ENCODE measurements at places on chromosomes 11 and 22.

DNA sequence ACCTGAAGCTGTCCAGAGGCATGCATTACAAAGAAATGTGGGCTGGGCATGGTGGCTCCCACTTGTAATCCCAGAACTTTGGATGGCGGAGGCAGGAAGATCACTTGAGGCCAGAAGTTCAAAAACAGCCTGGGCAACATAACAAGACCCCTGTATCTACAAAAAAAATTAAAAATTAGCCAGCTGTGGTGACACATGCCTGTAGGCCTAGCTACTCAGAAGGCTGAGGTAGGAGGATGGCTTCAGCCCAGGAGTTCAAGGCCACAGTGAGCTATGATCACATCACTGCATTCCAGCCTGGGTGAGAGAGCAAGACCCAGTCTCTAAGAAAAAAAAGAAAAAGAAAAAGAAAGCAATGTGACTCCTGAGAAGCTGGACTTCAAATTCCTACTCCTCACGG lies 138.5 kb upstream of the HSD17B12 start:
- no peak for DNase-seq

GRCh38 chr11:97691061-97691460 lies 1301.2 kb downstream of the JRKL start:
- DNase-seq = no peak

GRCh38 chr11:10623797-10624761 lies 55.6 kb upstream of the LYVE1 start:
- DNase-seq = no peak

GRCh38 chr22:40411506-40411861 lies 41.1 kb downstream of the SGSM3 start:
- no peak for DNase-seq

GRCh38 chr22:29260031-29260560 lies 7.7 kb downstream of the RHBDD3 start:
- no peak for DNase-seq

- DNase-seq = no peak
Observed at GRCh38 chr11:57513452-57513795, 2.1 kb downstream of the SLC43A1 start.

- DNase-seq = no peak
Observed at GRCh38 chr11:108115500-108116140, 5.7 kb upstream of the ACAT1 start.

GRCh38 chr11:79960461-79960860 lies 519.6 kb upstream of the TENM4 start:
- no peak for DNase-seq

- DNase-seq = no peak
Observed at GRCh38 chr11:134904103-134904790, 492.2 kb upstream of the B3GAT1 start.

DNA sequence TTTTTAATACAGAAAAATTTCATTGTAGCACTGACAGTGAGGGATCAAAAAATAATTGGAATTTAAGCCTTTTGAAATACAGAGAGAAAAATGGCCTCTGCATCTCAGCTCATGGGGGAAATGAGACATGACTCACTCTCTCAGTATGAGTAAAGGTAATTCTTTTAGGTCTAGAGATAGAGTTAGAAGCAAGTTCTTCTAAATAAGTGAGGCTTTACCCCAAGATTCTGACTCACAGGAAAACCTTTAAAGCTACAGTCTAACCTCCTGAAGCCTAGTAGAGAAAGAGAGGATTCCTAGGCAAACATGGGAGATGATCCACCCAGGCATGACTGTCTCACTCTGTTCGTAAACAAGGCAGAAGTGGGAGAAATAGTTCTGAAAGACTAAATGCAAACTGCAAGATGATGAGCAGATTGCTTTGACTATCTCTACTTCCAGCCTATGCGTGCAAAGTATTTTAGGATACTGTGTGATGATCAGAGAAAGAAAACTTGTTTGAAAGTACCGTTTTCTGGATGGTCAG lies 1003.3 kb upstream of the CCDC90B start:
- DNase-seq = no peak

- no peak for DNase-seq
Observed at GRCh38 chr22:17831501-17832251, 57.4 kb upstream of the BID start.

GRCh38 chr11:133828871-133829270 lies 16.4 kb downstream of the SPATA19 start:
- no peak for DNase-seq

DNA sequence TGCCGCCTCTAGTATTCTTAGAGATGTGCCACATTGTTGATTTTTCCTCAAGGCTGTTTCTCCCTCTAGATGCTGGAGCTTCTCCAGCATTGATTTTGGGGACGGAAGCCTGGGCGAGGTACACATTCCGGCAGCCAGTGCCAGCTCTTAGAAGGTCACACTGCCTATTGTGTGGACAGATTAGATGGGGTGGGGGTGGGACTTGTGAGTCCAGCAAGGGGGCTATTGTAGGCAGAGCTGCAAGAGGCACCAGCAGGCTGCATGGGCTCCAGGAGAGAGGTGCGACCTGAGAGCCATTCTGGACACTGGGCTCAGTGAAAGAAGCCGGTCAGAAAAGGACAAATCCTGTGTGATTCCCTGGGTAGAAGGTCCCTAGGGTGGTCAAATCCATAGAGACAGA lies 12.4 kb downstream of the C11orf21 start:
- DNase-seq = no peak

DNA sequence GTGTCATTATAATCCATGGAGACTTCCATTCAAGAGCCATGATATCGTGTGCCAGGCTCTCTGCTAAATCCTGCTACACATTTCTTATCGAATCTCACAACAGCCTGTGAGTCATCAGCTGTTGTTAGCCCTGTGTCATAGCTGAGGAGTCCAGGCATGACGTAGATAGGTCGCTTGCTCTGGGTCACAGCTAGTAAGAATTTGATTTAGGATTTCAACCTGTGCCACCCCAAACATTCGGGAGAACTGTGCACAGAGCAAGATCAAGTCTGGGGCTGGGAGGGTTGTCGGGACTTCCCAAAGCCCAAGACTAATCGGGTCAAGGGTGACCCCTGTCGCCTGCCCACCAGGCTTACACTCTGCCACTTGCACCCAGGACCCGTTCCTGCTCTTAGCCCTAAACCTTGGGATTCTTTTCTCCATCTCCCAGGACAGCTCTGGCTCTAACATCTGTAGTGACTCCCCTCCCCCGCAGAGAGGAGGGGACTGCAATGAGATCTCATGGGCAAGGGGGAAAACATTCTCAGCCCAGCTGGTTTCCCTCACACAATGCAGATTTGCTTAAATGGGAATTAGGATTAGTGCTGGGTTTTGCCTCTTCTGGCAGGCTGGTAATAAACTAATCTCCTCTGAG lies 34.3 kb downstream of the TSPAN18 start:
- no peak for DNase-seq

DNA sequence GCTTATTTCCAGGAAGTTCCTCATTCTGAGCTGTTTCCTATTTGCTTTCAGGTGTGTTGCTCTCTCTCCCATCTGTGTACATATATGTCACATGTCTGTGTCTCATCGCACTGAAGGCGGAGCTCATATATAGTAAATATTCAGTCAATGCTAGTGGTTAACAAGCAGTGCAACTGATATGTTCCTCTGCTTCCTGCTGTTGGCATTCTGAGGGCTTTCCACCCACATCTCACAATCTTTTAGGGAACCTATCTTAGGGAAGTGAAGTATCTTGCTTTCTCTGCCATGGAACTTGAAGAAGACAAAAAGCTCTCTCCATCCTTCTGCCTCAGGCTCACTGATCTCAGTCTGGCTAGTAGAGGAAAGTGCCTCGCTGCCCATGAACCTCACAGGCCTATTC lies 139.8 kb downstream of the TTC17 start:
- no peak for DNase-seq

- no peak for DNase-seq
Observed at GRCh38 chr11:23948851-23949250, 548.0 kb upstream of the LUZP2 start.

GRCh38 chr11:32916994-32917393 lies 24.4 kb downstream of the QSER1 start:
- DNase-seq = no peak

DNA sequence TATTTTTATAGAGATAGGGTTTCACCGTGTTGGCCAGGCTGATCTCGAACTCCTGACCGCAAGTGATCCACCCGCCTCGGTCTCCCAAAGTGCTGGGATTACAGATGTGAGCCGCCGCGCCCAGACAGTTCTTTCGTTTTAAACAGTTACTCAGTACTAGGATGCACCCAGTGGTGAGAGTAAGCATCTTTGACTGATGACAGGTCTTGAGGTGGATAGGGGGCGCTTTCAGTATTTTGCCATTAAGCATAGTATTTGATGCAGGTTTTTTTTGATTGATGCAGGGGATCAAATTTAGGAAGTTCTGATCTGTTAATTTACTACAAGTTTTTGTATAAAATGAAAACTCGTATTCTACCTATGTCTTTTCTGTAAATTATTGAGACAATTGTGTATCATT lies 13.2 kb upstream of the TRIM34 start:
- no peak for DNase-seq

- DNase-seq = no peak
Observed at GRCh38 chr11:31805037-31805628, 6.0 kb downstream of the PAX6 start.

DNA sequence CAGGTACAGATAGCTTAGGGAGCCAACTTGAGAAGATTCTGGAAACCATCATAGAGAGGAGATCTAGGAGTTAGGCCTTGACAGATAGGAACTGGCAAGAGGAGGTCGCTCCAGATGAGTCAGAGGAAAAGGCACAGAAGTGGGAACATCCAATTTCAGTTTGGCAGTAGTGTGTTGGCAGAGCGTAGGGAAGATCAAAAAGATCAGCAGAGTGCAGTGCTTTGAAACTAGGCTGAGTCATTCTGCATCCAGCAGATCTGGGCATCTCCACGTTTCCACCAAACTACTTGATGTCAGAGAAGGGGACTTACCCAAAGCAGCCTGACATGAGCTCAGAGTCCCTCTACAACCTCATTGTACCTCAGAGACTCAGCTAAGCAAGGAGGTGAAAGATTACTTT lies 58.5 kb downstream of the GAB4 start:
- no peak for DNase-seq

GRCh38 chr11:126662035-126662790 lies 306.7 kb downstream of the ST3GAL4 start:
- no peak for DNase-seq

DNA sequence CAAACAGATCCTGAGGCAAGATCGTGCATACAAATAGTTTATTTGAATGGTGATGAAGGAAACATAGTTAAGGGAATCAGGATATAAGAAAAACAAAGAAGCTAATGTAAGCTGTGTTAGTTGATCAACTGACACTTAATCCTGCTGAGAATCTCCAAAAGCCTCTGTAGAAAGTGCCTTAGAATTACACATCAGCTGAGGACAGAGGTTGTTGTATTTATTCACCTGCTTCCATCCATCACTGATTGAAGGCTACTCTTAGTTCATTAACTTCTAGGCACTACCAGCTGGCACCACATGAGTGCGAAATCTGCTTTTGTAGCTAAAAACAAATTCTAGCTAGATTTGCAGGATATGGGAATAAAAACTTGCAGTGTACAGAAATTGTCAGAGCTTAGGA lies 1082.0 kb upstream of the CNTN5 start:
- DNase-seq = no peak

DNA sequence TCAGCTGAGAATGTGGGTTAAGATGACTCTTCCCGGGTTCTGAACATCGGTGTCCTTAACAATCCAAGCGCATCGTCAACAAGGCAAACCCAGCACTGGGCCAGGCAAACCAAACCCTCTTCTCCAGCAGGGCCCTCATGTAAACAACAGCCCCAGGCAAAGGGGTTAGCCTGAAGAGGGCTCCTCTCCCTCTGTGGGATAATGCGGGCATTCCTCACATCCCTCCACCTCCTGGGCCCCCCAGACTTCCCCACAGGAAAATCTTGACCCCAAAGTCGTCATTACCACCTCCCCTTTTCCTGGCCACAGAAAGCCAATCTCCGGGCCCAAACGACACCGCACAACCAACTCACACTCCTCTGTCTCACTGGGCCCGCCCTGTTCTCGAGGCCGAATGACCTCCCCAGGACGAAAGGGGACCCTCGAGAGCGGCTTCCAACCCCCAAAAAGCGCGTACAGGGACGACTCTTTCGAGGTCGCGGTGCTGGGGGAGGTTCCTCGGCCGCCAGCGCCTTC lies 566 bp downstream of the DDB1 start:
- DNase-seq = no peak

- peak; percentile 16 for DNase-seq
Observed at GRCh38 chr11:72430741-72431570, 3.4 kb downstream of the CLPB start.

DNA sequence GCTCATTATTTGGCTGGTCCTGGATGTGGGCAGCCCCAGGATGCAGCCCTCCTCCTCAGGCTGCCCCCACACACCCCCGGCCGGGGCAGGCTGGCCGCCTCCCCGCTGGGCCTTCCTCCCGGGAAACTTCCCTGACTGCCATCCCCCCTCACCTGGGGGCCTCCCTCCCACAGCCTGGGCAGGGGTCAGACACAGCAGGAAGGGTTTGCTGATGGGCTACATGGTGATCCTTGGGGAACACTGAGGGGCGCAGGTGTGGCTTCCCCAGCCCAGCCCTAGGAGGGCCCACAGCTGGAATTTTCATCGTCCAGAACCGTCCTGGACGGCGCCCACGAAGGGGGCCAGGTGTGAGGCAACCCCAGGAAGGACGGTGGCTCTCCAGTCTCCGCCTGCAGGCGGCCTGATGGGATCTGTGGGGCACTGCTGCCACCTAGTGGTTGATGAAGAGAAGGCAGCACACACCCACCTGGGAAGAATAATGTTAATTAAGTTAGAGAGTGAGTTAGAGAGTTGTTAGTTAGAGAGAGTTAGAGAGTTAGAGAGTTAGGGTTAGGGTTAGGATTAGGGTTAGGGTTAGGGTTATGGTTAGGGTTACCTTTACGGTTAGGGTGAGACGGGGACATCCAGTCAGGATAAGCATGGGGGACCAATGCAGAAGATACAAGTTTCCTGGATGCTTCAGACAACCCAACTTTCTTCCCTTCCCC lies 75.9 kb upstream of the PRR5 start:
- DNase-seq = peak; percentile 67

GRCh38 chr11:118148240-118148639 lies 4.4 kb downstream of the SCN4B start:
- DNase-seq = no peak

- DNase-seq = no peak
Observed at GRCh38 chr22:43126501-43127165, 16.1 kb downstream of the BIK start.

DNA sequence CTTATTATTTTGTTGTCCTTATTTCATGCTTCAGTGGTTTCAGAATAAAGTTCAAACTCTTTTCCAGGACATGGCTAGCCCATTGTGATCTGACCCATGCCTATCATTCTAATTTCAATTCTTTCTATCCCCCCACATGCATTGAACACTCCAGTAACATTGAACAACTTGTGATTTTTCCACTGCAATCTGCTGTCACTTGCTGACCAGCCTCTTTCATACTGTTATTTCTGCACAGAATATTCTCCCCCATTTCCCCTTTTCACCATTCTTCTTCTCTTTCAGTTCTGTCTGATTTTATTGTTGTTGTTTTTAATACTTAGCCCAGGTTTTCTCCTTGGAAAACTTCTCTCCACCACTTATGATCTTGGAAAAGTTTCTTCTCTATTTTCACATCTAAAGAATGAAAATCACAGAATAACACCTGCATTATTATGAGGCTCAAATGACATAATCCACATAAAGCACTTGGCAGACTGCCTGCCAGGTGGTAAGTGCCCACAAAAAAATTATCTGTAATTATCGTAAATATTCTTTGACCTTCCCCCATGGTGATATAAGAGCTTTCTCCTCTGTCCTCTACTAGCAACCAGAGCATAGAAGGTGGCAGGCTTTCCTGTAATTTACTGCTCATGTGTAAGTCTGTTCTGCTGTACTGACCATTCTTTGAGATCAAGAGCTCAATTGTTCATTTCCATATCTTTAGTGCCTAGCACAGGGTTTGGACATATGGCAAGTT lies 51.9 kb upstream of the EED start:
- no peak for DNase-seq

All from stimulated activated CD4-positive, alpha-beta T cell treated with anti-CD3 and anti-CD28 coated beads, TNF-alpha, amount 100 ng/mL, for 24 hours (primary cell).